ENCODE measurements at places on chromosomes 2 and 18.

- DNase-seq, result no peak
Observed at GRCh38 chr2:48756289-48756688, 765 bp upstream of the LHCGR start.

- DNase-seq, result no peak
Observed at GRCh38 chr2:151668737-151669136, 65.5 kb downstream of the NEB start.

GRCh38 chr2:7795778-7796563 lies 878.8 kb downstream of the RNF144A start:
- DNase-seq, result no peak

- no peak for DNase-seq
Observed at GRCh38 chr2:241363426-241363825, 7.3 kb downstream of the FARP2 start.

- DNase-seq, result no peak
Observed at GRCh38 chr18:70200286-70200685, 5.2 kb downstream of the RTTN start.

- no peak for DNase-seq
Observed at GRCh38 chr2:191319186-191319585, 74.0 kb downstream of the MYO1B start.

DNA sequence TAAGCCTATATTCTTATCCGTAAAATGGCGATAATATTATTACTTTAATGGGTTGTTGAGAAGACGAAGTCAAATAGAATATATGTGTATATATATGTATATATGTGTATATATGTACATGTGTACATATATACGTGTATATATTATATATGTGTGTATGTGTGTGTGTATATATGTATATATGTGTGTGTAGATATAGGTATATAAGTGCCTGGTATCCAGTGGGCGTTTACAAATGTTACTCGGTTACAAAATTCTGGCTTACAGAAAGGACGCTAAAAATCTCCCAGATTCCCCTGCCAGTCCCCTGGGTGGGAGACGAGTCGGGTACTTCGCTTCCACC lies 295 bp upstream of the MTX2 start:
- DNase-seq, result no peak

GRCh38 chr2:56871644-56872043 lies 687.9 kb downstream of the CCDC85A start:
- DNase-seq, result no peak

- DNase-seq, result no peak
Observed at GRCh38 chr2:120777787-120778186, 42.1 kb downstream of the GLI2 start.

GRCh38 chr2:239536186-239536585 lies 135.4 kb upstream of the HDAC4 start:
- no peak for DNase-seq

DNA sequence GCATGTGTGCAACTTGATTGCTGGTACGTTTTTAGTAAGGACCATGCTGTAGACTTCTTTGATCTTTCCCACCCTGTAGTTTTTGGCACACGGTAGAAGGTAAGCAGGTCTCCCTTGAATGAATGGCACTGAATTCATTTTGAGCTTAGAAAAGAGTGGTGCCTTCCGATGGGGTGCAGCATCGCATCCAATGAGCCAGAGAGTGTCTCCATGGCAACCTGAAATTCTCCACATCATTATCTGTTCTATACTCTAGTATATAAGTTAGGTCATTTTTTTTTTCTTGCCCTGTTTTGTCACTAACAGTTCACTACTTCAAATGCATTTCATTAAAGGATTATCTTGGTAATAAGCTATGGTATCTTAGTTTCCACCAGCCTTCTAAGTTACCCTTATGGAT lies 81.2 kb upstream of the REV1 start:
- no peak for DNase-seq

DNA sequence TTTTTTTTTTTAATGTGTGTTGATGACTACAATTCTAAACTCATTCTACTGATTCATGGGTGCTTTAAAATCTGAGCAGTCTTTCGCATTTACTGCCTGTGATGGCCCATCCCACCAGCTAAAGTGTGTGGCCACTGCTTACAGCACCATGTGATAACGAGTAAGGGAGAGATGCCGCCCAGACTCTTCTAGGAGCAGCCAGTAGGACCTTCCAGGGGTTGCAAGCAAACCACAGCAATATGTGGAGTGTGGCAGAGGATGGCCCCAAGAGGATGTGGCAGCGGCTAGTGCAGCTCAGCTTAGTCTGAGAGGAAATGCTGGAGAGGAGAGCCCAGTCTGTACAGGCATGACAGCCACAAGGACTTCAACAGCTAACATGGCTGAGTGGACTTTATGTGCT lies 14.9 kb downstream of the IL1B start:
- DNase-seq, result no peak

DNA sequence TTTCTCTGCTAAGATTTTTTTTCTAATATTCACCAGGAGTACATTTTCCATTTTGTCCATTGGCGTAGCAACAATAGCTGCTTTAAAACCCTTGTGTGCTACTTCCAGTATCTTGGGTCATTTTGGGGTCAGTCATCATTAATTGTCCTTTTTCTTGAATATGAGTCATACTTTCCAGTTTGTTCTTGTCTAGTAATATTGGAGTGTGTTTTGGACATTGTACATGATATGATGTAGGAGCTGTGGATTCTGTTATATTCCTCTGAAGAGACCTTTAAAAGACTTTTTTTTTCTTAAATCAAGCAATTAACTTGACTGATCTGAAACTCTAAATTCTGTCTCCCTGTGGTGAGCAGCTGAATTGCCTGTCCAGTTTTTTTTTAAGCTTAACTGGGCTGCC lies 40.8 kb downstream of the AGPS start:
- no peak for DNase-seq

GRCh38 chr2:129803032-129803431 lies 176.4 kb upstream of the RAB6C start:
- no peak for DNase-seq

- DNase-seq, result no peak
Observed at GRCh38 chr18:9869715-9870430, 15.9 kb upstream of the TXNDC2 start.

GRCh38 chr18:35127201-35127600 lies 86.0 kb downstream of the MAPRE2 start:
- no peak for DNase-seq

DNA sequence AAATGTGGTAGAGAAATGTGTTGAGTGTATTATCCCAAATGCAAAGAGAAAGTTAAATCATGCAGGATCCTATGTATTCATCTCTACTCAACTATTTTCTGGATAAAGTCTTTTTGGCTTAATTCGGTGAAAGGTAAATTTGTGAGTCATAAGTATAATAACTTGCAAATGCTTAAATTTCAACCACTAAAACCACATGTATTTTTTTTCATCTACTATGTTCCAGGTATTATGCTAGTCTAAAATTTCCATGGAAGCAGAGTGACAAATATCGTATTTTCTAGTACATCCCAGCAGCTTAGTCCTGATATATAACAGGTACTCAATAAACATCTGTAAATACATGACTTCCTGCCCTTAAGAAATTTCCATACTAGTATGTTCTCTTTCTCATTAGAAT lies 6.2 kb downstream of the ALS2 start:
- DNase-seq, result no peak

DNA sequence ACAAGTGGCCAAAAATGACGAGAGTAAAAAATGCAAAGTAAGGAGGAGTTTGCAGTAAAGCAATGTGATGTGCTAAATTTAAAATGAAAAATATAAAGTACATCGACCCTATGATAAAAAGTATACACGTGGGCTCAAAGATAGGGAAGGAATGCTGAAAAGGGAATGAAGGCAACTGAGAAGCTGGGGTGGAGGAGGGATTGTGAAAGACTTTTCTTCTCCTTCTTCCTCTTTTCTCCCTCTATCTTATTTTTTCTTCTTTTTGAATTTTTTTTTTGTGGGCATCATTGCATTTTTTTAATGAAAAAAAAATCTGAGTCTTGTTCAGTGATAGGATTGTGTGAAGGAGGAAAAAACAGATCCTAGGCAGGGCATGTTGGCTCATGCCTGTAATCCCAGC lies 57.6 kb upstream of the STK17B start:
- DNase-seq, result no peak

- no peak for DNase-seq
Observed at GRCh38 chr2:1586251-1586922, 157.9 kb downstream of the PXDN start.

DNA sequence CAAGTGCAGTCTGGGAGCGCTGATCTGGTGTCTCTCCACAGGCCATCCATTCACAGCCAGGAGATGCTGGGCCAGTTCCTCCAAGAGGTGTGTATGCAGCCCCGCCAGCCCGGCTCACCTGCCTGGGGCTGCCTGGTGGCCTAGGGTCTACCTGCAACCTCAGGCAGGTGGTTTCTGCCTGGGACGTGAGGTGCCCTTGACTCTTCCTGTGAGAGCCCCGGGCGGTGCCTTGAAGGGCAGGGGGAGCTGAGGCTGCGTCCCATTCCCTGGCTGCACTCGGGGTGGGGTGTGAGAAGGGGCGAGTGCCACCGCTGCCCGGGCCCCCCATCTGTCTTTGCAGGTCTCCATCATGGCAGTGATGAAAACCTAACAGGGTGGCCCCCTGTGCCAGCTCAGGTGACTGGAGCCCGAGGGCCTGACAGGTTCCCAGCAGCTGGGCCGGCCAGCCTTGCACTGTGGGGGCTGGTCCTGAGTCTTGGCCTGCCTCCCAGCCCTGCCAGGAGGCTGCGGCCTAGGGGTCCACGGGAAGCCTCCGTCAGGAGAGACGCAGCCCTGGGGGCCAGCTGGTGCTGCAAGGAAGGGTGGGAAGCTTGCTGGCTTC lies 11.9 kb downstream of the CAPN10 start:
- DNase-seq, result no peak

DNA sequence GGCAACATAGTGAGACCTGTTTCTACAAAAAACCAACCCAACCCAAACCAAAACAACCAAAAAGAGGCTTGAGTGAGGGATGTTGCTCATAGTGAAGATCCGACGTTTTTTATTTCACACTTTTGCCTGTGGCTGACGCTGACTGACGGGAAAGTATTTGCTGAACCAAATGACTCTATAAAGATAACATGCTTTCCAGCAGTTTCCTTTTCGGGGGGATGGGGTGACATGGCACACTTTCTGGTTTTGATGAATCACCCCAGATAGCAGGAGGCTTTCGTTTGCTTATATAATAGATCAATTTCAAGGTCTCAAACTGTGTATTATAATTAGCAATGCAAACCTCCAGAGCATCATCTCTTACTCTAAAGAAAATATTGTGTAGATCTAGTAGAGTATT lies 150.8 kb downstream of the AQP4 start:
- DNase-seq, result no peak

DNA sequence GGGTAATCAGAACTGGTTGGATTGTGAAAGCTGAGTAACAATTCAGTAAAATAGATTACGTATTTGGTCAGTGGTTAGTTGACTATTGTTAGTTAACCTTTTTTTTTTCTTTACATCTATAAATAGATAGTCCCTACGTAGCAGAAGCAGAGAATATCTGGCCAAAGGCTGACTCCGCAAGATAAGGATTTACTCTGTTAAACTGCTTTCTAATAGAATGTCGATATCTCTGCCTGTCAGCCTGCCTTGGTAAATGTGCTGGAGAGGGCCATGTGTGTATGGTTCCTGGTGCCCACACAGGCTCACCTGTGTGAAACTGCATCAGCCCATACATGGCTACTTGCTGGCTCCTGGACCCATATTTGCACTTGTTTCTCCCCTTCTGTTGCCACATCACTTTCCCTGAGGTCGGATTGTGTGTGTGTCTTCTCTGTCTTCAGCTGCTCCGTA lies 94.4 kb downstream of the CRIM1 start:
- DNase-seq, result no peak

- no peak for DNase-seq
Observed at GRCh38 chr2:88038263-88039105, 17.1 kb downstream of the KRCC1 start.

DNA sequence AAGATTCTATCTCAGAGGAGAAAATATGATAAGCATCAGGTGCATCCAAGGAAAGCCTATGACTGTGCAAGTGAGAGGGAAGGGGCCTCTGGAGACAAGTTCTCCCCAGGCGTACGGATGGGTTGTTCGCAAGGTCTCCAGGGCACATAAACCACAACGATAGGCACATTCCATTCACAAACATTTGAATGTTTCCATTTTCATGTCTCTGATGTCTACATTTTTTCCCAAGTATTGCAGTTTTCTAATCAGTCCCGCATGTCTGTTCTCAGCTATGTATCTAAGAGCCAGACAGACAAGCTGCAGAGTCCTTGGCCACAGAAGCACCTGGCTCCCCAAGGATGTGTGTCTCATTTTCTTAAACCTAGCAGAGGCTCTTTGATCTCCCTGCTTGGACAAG lies 28.0 kb downstream of the OSR1 start:
- no peak for DNase-seq

GRCh38 chr18:63236406-63236805 lies 83.2 kb downstream of the BCL2 start:
- DNase-seq, result peak; percentile 46

DNA sequence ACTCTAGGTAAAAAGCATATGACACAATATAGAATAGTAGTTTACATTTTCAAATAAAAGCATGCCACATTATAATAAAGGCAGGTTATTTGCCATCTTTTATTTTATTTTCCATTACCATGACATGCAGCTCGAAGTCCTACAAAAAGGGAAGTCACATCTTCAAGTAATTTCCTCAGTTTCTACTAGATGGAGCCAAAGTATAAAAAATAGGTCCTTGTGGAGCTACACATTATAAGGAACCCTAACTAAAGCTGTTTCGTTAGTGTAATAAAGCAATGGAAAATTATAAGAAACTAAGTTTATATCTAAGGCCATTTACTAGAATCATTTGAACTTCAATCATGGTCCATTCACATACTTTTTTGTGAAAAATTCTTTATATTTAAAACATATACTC lies 674.5 kb downstream of the KCNJ3 start:
- no peak for DNase-seq

- DNase-seq, result no peak
Observed at GRCh38 chr2:237733677-237734300, 64.8 kb upstream of the RBM44 start.

GRCh38 chr2:137693534-137693933 lies 270.7 kb upstream of the HNMT start:
- no peak for DNase-seq

DNA sequence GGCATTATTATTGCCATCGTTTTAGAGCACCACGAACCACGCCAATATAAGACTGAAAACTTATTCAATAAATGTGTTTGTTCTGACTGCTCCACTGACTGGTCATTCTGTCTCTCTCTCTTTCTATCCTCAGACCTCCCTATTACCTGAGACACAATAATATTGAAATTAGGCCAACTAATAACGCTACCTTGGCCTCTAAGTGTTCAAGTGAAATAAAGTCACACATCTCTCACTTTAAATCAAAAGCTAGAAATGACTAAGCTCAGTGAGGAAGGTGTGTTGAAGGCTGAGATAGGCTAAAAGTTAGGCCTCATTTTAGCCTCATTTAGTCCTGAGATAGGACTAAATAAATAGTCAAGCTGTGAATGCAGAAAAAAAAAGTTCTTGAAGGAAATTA lies 38.8 kb downstream of the G6PC2 start:
- no peak for DNase-seq

GRCh38 chr2:230723363-230723762 lies 10.7 kb downstream of the CAB39 start:
- no peak for DNase-seq
